Breast epithelium (tissue), 4 donors: ENCODE measurements at places on chromosomes 12 and 14.

DNA sequence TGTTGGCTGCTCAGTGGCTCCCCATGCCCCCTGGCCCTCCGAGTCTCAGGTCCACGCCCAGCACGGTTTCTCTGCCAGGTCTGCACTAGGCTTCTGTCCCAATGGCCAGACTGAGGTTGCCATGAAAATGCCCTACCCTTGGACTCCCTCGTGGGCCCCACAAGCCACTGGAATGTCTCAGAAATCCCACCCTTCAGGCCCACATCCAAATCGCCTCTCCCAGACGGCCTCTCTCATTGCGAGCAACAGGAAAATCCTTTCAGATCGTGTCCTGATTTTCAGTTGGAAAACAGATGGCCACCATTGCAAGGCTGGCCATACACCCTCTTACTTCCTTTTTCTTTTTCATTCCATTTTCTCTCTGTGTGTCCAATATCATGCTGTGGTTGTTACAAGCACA is 77.3 kb downstream of the IRF2BPL start:
- DNase-seq = no peak

GRCh38 chr14:51370758-51371386 is 130.8 kb downstream of the TMX1 start:
- DNase-seq = no peak

GRCh38 chr12:58767496-58767895 is 152.8 kb downstream of the LRIG3 start:
- no peak for DNase-seq

DNA sequence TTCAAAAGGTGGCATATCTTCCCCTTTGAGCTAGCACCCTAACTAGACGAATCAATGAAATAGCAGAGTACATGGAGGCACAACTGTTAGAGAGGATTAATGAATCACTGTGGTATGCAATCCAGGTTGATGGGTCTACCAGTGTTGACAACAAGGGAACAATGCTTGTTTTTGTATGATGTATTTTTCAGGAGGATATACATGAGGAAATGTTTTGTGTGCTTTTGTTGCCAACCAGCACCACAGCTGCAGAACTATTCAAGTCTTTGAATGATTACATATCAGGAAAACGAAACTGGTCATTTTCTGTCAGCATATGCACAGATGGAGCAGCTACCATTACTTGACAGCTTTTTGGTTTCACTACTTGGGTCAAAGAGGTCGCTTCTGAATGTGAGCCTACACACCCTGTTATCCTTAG is 142.6 kb downstream of the GPHN start:
- no peak for DNase-seq

DNA sequence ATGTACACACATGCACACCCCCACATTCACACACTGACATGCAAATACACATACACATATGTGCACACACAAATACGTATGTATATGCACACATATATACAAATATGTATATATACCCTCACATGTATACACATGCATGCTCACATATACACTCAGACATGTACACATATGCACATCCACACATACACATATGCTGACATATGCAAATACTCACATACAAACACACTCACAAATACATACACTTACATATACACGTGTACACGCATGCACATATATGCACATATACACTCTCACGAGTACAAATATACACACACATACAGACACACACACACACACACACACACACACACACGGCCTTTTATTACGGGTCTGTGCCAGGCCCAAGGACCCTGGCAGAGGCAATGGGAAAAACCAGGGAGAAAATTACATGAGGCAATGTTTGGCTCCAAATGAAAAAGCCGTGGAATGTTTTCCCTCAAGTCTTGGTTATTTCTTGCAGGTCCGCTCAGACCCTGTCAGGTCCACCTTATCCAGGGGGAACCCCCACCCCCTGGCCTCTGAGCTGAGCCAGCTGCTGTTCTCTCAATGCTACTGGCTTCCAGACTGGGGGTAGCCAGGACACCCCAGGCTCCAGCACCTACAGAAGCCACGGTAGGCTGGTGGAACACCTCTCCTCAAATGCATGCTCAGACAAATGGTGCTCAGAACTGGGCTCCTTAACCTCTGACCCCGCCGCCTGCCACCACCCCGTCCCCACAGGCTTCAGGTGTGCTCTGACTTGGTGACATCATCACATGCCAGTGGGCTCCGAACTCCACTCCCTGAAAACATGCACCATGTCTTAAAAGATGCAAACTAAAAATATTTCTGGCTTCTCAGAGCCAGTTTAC is 54.7 kb downstream of the BCL11B start:
- DNase-seq = no peak
